ENCODE measurements at places on chromosomes 6 and 20.

GRCh38 chr6:28002161-28002560, 45.1 kb downstream of the OR2B6 start:
- DNase-seq, result peak; percentile 18

DNA sequence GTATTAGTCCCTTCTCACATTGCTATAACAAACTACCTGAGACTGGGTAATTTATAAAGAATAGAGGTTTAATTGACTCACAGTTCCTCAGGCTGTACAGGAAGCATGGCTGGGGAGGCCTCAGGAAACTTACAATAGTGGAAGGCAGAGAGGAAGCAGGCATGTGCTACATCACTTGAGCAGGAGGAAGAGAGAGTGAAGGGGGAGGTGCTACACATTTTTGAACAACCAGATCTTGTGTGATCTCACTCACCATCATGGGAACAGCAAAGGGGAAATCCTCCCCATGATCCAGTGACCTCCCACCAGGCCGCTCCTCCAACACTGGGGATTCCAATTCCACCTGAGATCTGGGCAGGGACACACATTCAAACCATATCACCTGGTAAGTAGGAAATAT, 630.6 kb downstream of the QKI start:
- DNase-seq, result no peak

- no peak for DNase-seq
Measured at GRCh38 chr20:38300438-38300837, 3.5 kb upstream of the BPI start.

GRCh38 chr6:154187203-154187602, 148.2 kb downstream of the OPRM1 start:
- DNase-seq, result no peak

DNA sequence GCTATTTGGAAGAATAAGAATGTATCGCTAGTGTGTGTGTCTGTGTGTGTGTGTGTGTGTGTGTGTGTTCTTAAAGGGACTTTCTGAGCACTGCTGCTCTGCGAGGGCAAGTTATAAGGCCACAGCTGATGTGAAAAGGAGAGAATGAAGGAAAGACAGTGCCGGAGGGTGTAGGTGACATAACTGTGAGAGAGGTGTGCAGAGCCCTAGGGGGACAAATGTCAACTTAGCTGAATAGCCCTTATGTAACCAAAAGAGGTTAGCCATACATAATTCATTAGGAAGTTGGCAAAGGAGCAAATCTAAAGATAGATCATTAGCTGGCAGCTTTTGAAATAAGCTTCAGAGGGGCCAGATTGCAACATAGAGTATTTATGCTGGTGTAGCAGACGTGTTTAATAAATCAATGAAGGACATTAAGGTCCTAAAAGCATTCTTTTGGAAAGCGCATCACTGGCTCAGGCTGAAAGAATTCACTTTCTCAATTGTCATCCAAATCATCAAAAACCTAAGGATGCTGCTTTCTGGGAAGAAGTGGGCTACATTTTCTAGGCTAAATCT, 81.0 kb downstream of the NDUFAF5 start:
- no peak for DNase-seq

DNA sequence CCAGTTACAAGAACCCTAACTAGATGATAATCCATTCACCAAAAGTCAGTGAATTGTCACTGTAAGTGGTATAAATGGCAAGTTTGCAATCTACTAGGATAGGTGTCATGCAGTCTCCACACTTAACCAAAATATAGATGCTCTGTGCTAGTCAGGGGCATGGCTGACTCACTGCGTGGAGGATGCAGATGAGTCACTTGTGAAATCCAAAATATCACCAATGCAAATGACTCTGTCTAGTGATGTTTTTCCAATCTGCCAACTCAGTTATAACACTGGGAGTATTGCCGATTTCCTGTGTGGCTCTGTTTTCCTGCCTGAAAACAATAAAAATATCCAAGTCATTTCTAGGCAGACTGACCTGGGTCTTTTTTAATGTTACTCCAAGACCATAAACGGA, 47.8 kb upstream of the NRSN1 start:
- no peak for DNase-seq

Data from nephron progenitor cell (in vitro differentiated cells).